Motor neuron (in vitro differentiated cells): ENCODE measurements at places on chromosomes 7 and 10.

GRCh38 chr10:103124420-103125096 lies 68.5 kb downstream of the NT5C2 start:
- no peak for ATAC-seq

- ATAC-seq, result no peak
These were observed 42.0 kb upstream of the ZMIZ1 start for GRCh38 chr10:79026806-79027146.

- no peak for ATAC-seq
These were observed 184.9 kb upstream of the ADCY1 start for GRCh38 chr7:45389073-45389872.

- no peak for ATAC-seq
These were observed 505 bp upstream of the FAM204A start for GRCh38 chr10:118342638-118343020.

DNA sequence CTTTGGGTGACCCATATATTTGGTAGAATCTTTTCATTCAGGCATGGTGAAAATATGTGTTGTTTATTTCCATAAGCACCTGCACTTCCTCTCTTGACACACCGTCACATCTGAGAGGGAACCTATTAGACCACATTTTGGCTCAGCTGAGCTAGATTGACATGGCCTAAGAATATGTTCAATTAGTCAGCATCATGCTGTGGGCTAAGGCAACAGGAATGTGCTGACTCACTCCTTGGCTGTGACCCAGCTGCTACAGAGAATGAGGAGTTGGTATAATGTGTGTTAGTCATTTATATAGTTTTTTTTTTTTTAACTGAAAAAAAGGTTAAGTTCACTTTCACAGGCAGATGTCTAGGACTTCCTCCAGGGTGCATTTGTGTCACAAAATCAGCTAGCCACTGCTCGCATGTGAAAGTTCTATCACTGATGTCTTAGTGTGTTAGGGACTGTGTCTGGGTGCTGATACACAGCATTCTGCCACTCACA lies 180.6 kb downstream of the SEMA3E start:
- ATAC-seq, result peak; percentile 100

DNA sequence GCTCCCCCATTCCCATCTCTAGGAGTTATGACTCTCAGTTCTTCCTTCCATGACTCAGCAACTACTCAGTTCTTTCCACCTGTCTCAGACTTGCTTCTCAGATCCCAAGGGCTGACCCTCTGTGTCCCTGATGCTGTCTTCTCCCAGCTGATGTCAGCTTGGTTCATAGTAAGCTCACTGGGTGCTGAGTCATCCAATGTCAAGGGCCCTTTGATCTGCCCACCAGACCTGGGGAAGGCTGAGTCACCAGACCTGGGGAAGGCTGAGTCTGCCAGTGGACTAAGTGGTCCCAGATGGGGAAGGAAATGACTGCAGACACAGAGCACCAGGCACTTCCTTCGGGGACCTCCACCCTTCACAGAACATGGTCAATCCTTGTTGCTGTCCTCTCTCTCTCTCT lies 76.1 kb upstream of the ZEB1 start:
- peak; percentile 94 for ATAC-seq

GRCh38 chr10:80281292-80281691 lies 8.2 kb downstream of the MAT1A start:
- ATAC-seq, result peak; percentile 24

DNA sequence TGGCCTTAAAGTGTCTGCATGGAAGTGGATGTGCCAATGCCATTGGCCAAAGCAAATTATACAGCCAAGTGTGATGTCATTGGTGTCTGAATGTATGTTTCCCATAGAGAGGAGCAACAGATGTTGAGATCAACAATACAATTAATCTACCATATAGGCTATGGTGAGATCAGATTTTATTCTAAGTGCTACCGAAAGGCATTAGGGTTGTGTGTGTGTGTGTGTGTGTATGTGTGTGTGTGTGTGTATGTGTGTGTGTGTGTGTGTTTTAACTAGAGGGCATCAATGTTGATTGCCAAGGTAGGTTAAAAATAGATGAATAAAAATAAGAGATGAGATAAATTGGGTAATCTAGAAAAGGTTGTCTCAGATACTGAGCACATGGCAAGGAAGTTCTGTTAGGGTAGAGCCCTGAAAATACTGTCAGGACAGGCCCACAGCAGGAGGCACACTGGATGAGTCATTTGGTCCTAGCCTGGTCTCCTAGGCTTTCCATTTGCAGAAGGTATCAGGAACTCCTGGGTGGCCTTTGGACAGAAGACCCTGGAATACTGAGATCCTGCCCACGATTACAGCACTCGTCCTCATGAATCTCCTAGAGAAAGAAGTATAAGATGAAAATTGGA lies 446.0 kb upstream of the PODXL start:
- no peak for ATAC-seq

GRCh38 chr10:127318396-127318795 lies 122.0 kb upstream of the INSYN2A start:
- ATAC-seq, result peak; percentile 21

GRCh38 chr7:128407751-128408708 lies 1.8 kb downstream of the IMPDH1 start:
- no peak for ATAC-seq

DNA sequence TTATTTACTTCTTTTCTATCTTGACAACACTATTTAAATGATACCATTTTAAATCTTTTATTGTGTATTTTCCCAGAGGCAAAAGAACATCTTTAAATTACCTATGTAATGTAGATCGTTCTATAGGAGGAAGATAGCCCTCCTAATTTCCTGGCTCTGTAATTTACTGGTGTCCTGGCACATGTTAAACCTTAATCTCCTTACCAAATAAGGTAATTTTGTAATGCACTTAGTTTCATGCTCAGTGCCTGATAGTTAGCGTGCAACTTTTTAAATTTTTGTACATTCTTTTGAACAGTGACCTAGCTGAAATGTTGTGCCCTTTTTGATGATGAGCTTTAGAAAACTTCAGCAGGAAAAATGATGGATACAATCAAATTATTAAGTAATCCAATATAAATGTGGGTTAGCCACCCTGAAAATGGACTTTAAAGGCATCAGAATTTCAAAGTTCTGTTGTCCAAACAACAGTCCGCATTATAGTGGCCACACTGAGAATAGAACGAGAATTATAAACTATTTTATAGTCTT lies 81.4 kb downstream of the ABCB5 start:
- no peak for ATAC-seq

GRCh38 chr7:111931016-111931517 lies 275.1 kb downstream of the DOCK4 start:
- ATAC-seq, result no peak

GRCh38 chr7:117724898-117725297 lies 148.3 kb downstream of the CTTNBP2 start:
- no peak for ATAC-seq

DNA sequence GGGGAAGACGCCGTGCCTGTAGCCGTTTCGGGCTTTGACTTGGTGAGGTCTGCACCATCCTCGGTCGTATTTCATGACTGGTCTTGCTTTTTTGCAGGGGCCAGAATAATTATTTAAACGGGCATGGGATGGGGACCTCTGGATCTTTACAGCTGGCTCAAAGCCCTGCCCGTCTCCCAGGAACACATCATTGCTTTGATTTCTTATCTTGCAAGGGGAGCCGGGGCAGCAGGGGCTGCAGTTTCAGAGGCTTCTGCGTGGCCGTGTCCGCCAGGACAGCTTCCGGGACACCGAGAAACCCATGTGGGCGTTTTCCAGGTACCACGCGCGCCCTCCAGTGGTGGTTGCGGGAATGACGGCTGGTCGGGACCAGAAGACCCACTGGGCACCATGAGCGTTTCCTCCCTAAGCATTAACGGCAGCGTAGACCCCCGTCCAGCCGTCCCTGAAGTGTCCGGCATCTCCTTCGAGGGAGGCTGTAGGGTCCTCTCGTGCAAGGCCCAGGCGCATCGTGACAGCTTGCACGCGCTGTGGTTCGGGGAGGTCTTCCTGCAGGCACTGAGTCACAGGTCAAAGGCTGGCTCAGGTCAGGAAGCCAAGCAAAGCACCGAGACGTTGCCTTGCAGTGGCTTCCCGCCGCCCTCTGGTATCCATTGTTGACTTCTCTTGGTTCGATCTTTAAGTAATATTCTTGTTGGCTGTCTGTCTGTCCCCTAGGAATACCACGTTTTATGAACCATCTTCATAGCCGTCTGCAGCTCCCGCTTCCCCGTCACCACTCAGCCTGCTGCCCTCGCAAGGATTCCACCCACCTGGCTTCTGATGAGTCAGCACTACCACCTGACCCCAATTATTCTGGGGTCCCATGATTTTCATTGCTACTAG lies 16.2 kb upstream of the ZFAND2A start:
- ATAC-seq, result peak; percentile 72

DNA sequence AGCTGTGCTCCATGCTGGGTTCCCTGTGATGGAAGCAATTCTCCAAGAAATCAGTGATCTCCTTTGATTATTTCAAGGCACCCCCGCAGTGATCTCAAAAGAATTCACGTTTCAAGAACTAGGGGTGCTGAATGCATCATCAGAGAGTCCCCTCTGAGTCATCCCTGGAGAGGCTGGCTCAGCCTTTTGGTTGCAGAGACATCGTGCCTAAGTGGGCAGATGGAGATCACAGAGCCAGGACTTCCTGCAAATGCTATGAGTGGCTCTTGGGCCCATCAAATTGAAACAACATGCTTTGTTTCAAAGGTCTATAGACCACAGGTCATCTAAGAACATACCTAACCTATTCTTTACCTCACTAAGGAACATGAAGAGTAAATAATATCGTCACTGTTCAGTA lies 41.5 kb upstream of the PLEKHA1 start:
- no peak for ATAC-seq

GRCh38 chr7:391411-391951 lies 101.5 kb downstream of the FOXL3 start:
- ATAC-seq, result no peak

- ATAC-seq, result no peak
These were observed 134.7 kb downstream of the SEMA3D start for GRCh38 chr7:85052056-85052737.

- no peak for ATAC-seq
These were observed 34.6 kb upstream of the ZNF273 start for GRCh38 chr7:64868499-64868898.

- no peak for ATAC-seq
These were observed 610.6 kb upstream of the NRP1 start for GRCh38 chr10:33945051-33945450.

GRCh38 chr10:33248638-33249037 lies 85.8 kb downstream of the NRP1 start:
- no peak for ATAC-seq

DNA sequence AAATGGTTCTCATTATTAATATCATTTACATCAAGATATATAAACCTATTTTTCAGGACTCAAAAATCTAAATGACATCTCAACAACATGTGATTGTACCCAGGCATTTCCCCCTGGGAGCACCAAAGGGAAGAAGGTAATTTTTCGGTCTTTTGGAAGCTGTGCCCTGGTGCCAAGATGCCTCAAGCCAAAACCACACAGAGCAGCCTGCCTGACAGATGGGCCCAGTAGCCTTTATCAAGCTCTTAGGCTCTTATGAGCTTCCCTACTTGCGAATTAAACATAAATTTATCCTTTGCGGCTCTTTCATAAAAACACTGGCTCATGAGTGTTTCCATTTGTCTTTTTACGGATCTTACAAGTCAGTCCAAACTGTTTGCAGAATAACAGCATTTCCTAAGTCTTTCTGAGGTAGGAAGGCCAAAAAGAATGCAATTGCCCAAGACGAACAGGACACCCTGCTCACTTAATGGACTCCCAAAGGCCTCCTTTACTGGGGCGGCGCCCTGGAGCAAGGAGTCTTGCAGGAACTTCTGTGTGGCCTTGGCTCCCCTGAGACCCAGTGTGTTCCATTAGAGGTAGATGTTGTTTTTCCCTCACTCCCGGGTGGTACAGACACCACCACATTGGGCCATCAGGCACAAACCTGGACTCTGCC lies 4.1 kb upstream of the RASSF4 start:
- ATAC-seq, result no peak

DNA sequence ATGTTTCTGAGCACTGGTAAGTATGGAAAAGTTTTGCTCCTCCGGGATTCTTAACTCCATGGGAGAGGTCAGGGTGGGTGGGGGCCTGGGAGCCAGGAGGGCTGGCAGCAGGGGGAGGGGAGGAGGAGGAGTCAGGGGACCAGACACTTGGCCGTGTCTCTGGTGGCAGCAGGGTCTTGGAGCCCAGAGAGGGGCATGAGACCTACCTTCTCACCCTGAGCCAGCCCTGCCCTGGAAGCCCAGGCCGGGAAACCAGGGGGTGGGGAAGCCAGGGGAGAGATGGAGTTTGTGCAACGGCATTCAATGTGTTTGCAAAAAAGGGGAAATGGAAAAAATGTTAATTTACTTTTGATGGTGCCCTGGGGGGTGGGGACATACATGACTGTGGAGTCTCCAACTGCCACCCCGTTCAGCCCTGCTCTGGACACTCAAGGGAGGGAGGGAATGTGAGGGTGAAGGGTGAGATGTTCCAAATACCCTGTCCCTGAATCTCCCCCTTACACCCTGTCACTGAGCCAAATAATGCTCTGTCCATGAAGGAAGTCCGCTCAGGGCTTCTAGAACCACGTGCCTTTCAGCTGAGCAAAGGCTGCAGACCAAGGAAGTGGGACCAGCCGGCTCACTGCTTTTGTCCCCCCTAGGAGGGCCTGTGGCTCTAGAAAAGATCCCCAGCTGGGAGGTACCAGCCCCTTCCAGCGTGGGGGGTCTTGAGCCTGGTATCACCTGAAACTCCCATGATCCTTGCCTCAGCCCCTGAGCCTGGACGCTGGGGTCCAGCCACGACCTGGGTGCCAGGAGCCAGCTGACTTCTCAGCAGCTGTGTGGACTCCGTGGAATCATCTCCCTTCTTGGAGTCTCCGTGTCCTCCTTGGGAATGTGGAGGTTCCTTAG lies 48.3 kb downstream of the TMEM270 start:
- ATAC-seq, result no peak

GRCh38 chr10:34193931-34194626 lies 621.0 kb downstream of the PARD3 start:
- peak; percentile 34 for ATAC-seq

DNA sequence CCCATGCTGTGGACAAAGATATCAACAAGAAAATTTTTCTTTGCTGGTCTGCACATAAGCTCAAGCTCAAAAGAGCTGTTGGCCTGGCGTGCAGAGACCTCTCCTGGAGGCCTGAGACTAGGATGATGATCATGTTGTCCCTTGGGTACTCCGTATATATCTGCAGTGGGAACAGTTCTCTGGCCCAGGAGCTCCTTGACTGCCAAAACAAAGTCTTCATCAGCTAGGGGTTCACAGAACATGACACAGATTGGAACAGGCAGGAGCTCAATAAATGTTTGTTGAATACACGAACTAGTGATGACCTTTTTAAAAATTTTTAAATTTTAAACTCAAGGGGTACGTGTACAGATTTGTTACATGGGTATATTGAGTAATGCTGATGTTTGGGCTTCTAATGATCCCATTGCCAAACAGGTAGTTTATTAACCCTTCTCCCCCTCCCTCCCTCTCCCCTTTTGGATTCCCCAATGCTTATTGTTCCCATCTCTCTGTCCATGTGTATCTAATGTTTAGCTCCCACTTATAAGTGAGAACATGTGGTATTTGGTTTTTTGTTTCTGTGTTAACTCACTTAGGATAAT lies 49.1 kb downstream of the ZNF783 start:
- ATAC-seq, result no peak

GRCh38 chr7:129855234-129855673 lies 97.5 kb downstream of the UBE2H start:
- peak; percentile 69 for ATAC-seq
